Inflammatory macrophage treated with lipopolysaccharide for 4 hours (primary cell): ENCODE measurements at places on chromosomes 1 and 21.

DNA sequence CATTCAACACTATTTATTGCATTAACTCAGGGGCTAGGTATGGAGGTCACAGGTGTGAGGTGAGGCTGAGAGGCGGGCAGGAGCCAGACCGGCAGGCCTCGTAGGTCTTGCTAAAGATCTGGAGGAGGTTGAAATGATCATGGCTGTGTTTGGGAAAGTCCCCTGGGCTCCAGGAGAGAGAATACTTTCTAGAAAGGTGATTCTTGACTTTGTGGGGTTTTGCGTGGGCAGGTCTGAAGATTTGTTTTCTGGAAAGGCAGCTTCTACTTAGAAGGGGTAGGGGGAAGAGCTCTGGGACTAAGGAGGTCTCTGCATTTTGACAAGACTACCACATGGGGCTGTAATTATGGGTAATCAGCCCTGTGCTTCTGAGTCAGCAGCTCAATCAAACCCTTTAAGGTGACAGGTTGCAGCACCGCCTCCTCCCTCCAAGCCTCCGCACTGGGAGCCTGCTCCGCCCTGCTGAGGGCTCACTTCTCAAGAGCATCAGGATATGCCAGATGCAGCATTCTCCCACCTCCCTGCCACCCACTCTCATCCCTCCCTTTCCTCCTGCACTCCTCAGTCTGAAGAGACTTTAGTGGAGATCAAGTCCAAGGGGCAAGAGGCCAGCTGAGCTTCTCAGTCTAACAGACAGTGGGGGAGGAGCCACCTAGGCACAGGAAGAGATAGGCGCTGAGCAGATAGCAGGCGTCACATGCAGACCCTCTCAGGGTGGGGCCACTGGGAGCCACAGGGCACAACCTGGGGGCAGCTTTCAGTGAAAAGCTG is 30.5 kb downstream of the SLC30A1 start:
- no peak for DNase-seq

DNA sequence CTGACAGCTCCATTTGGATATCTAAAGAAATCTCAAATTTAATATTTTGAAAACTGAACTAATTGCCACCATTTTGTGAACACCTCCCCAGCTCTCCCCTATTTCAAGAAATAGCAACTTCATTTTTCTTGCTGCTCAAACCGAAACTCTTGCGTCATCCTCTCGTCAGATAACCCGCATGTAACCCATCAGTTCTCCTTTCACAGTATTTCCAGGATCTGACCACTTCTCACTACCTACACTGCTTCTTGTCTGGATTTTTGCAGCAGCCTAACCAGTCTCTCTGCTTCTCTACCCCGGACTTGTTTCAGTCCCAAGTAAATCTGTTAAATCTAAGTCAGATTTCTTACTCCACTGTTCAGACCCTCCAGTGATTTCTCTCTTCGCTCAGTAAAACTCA is 75.6 kb downstream of the MTR start:
- DNase-seq, result peak; percentile 94

DNA sequence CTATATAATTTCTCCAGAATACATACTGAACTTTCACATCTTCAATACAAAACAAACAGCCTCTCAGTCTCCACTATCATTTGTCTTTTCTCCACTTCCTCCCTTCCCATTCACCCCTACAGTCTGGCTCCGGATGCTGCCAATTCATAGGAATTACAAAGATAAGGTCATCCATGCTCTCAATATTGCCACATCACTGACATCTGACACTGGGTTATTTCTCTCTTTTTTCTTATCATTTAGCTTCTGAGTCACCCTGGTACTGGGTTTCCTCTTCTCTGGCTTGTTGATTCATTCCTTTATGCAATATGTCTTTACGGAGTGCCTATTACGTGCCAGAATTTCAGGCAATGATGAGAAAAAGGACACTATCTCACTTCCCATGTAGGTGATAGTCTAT is 3.1 kb upstream of the SH3BP5L start:
- peak; percentile 90 for DNase-seq

- DNase-seq, result no peak
Measured at GRCh38 chr1:181632492-181632891, 149.2 kb downstream of the CACNA1E start.

DNA sequence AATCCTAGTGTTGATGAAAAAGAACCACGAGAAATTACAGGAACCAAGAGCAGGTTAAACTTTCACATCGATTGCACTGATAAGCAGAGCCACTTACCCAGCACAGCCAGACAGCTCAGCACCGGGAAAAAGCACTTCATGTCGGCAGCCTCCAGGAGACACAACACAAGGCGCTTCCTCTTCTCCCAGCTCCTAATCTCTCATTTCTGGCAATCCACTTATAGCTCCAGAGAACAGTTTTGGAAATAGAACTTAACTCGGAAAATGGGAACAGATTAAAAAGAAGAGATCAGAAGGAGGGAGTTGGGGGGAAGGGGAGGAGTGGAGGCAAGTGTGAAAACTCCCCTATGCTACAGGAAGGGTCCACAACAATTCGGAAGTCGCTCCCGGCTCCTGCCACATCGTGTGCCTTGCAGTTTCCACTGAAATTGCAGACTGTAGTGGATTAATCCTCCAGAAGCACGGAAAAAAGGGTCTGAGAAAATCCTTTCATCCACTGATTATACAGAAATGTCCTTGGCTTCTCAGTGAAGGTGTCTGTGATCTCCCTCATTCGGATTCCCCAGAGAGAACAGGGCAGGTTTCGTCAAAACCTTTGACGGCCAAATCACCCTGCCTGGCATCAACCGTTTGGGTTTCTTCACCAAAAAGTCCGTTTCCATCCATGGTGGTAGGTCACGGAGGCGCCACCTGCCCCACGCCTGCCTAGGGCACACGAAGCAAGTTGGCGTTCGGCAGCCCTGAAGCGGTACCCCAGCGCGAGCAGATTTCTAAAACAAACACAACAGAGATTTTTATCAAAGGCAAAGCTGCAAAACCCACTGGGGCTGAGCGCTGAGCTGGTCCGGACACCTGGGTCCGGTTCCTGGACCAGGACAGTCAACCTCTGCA is 1.1 kb downstream of the IGSF3 start:
- DNase-seq, result no peak

GRCh38 chr1:71577451-71578131 is 496.8 kb upstream of the ZRANB2 start:
- DNase-seq, result no peak

- DNase-seq, result no peak
Measured at GRCh38 chr1:226733876-226734275, 5.2 kb downstream of the ITPKB start.

GRCh38 chr1:74406759-74407158 is 105.7 kb downstream of the LRRC53 start:
- DNase-seq, result no peak

DNA sequence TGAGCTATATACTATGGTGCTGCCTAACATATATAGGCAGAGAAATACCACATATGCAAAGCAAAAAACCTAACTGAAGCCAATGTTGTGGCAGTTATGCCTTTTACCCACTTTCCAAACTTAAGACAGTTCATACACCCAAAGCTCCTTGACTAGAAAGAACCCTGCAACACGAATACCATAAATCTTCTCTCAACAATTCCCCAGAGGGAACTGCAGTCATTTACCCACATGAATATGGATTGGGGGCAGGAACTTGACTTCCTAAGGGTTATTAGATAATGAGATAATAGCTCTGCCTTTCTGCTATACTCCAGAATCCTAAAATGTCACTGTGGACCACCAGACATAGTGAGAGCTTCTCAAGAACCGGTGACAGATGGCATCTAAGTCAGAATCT is 2.9 kb upstream of the ASPM start:
- no peak for DNase-seq

DNA sequence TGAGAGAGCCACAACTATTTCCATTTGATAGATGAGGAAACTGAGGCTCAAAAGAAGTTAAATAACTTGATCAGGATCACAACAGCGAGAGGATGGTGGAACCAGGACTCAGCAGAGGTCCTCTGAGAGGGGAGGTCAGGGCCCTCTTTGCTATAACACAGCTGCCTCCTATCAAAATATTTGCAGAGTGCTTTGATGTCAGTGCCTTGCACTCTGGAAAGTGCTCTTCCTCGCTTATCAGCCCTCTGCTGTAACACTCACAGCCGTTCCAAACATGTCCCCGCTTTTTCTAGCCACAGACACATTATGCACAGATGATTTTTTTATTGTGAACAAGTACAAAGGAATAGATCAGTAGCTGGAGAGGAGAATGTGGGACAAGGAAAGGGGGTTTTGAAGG is 71.8 kb upstream of the ARHGAP29 start:
- no peak for DNase-seq

DNA sequence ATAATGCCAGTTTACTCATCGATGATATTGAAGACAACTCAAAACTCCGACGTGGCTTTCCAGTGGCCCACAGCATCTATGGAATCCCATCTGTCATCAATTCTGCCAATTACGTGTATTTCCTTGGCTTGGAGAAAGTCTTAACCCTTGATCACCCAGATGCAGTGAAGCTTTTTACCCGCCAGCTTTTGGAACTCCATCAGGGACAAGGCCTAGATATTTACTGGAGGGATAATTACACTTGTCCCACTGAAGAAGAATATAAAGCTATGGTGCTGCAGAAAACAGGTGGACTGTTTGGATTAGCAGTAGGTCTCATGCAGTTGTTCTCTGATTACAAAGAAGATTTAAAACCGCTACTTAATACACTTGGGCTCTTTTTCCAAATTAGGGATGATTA is 13.7 kb downstream of the GGPS1 start:
- no peak for DNase-seq

GRCh38 chr21:35699361-35699760 is 361.0 kb downstream of the SETD4 start:
- DNase-seq, result peak; percentile 15

DNA sequence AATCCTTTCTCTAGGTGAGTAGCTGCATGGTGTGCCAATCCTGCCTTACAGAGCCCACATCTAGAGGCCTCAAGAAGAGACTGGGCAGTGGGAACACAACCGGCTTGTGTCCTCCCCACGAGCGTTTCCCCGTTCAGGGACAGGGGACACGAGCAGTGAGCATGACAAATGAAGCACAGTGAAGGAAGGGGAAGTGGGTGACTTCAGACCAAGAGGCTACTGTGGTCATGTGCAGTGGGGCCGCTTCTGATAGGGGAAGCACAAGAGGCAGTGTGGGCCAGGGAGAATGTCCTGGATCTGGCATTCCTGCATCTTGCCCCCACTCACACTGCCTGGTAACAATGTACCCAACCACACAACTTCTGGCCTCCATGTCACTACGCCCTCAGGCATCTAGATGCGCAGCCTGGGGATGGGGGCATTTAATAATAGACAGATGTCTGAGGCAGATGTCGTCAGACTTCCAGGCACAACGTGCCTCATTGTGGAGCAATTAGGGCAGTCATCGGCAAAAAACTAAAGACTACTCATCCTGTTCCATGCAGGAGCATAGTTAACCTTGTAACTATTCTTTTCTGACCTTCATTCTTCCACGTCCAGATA is 155.6 kb upstream of the NBPF11 start:
- peak; percentile 82 for DNase-seq

DNA sequence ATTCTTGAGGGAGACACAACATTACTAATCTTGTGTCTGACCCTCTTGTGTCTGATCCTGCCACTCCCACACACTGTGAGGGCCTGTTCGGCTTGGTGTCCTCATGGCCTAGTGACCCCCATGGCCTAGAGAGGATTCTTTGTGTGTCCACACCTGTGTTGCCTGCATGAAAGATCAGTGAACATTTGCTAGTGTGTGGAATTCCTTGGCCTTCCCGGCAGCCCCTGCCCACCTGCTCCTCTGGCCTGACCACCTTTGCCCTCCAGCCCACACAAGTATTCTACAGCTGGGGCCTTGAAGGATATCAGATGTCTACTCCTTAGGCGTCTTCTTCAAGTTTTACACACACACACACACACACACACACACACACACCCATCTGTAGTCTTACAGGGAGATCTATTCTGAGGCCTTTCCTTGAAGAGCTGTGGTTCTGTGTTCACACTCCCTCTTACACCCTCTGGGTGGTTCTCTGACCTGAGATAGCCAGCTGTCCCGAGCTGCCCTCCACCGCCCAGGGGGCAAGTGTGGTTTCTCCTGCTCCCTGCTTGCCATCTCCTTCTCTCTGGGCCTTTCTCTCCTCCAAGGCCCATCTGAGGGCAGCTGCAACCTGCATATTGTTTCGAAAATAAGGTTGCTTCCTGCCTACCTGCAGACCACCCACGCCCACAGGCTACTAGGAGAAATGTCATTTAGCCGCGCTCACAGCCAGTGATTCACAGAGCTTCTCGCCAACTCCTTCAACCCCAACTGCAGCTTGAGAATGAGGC is 45.4 kb downstream of the CD247 start:
- no peak for DNase-seq

DNA sequence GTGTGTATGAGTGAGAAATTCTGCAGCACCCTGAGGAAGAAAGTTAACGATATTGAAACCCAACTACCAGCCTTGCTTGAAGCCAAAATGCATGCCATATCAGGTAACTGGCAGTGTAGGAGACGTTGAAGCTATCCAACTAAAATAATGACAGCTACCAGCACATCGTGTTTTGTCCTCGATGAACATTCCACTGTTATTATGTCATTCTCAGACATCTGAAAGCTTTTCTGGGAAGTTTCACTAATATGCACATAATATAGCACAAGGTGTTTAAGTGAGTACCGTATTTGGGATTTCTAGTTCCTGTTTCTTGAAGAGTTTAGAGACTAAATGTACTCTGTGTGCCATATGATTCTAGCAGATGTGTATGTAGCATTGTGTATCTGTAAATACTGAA is 173.5 kb downstream of the DISC1 start:
- no peak for DNase-seq

DNA sequence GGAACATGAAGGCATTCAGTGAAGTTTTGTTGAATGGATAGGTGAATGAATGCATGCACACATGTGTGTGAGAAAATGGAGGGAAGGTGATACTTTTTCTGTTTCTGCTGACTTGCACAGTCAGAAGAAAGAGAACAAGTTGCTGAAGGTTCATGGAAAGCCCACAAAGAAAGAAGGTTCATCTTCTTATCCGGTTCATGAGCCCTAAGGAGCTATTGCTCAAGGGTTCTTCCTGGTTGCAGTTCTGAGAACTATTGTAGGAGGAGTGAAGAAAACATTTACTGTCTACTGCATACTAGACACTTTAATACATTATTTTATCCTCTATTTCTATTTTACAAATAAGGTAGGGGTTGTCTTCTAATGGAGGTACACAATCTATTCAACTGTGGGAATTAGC is 13.4 kb upstream of the NIBAN1 start:
- peak; percentile 59 for DNase-seq

GRCh38 chr1:8937701-8938100 is 8.0 kb upstream of the CA6 start:
- DNase-seq, result no peak

GRCh38 chr1:52554756-52555155 is 1.9 kb upstream of the TUT4 start:
- no peak for DNase-seq
